ENCODE measurements at places on chromosomes 5 and 9. TPM values are rescaled to one million over a fixed set of nuclear protein-coding genes. Genes with fewer than 3 reads are reported as not detected.

The SPARC gene
- total RNA-seq: 5,536 TPM

The RAB3C gene
- 2.0 TPM for total RNA-seq

The CDC23 gene
- total RNA-seq: 44.1 TPM

The PCDH12 gene
- 14.6 TPM for total RNA-seq

The KCNIP1 gene
- total RNA-seq: 3.0 TPM

All from urinary bladder (tissue), 4 donors.